ENCODE measurements at places on chromosomes 13 and 19.

- no peaks in the 10 kb centered on the region for H3K36me3 ChIP-seq
- no peak overlapping the region for H3K27ac ChIP-seq
- no peak overlapping the region for H3K4me3 ChIP-seq
These were observed 3.0 kb upstream of the PLIN4 start for GRCh38 chr19:4521170-4521887.

DNA sequence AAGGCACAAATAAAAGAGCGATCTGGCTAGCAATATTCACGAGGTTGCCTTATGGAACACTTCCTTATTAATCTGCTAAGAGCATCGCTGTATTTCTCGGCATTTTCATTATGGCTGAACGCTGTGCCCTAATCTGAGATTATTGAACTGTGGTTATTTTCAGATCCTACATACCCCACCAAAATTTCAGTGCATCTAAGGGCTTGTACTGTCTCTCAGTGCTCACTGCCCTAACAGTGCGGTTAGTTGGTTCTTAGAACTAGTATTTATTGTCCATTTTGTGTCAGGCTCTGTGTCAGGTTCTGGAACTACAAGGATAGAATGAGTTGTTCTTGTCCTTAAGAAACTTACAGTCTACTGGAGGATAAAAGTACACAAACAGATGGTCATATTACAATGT lies 51.6 kb downstream of the FLT3 start:
- H3K4me1 ChIP-seq, result peaks cover 7% of the 10 kb centered on the region
- H3K36me3 ChIP-seq, result no peaks in the 10 kb centered on the region
- no peak overlapping the region for H3K4me3 ChIP-seq
- no peak overlapping the region for H3K27ac ChIP-seq

DNA sequence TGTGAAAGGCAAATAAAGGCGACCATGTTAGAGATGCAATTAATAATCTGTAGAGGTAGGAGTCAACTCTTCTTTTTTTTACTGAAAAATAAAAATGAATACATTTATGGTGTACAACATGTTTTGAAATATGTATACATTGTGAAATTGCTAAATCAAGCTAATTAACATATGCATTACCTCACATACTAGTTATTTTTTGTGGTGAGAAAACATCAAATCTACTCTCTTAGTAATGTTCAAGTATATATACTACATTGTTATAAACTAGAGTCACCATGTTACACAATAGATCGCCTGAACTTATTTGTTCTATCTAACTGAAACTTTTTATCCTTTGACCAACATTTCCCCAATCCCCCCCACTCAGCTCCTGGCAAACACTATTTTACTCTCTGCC lies 143.2 kb downstream of the POU4F1 start:
- H3K4me3 ChIP-seq, result no peak overlapping the region
- H3K27ac ChIP-seq, result no peak overlapping the region
- no peaks in the 10 kb centered on the region for H3K27me3 ChIP-seq

DNA sequence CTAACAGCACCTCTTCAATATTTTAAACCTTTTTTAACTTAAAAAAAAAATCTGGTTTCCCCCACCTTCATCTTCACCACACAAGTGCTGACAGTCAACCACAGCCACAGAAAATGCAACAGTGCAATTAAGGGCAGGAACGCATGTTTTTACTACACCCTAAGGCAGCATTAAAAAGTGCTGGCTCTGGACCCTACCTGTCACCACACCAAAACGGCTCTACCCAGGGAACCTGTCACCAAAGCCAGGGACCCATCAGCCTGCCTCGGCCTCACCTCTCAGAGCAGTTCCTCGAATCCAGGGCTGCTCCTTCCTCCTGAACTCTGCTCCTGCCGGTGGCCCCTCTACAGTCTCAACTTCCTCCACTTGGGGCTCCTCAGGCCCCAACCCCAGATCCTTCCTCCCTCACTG lies 22.5 kb upstream of the SLC35E1 start:
- DNase-seq, result peak; percentile 71
- H3K36me3 ChIP-seq, result peaks cover 3% of the 10 kb centered on the region
- H3K27me3 ChIP-seq, result no peaks in the 10 kb centered on the region
- H3K4me1 ChIP-seq, result peaks cover 86% of the 10 kb centered on the region

DNA sequence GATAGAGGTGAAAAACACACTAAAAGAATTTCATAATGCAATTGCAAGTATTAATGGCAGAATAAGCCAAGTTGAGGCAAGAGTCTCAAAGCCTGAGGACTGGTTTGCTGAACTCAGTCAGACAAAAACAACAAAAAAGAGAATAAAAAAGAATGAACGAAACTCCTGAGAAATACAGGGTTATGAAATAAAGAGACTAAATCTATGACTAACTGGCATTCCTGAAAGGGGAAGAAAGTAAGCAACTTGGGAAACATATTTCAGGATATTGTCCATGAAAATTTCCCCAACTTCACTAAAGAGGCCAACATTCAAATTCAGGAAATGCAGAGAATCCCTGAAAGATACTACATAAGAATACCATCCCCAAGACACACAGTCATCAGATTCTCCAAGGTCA lies 47.8 kb downstream of the UBL3 start:
- DNase-seq, result no peak
- no peak overlapping the region for H3K4me3 ChIP-seq
- peaks cover 3% of the 10 kb centered on the region for H3K4me1 ChIP-seq
- no peaks in the 10 kb centered on the region for H3K36me3 ChIP-seq
- H3K27ac ChIP-seq, result no peak overlapping the region

- H3K4me3 ChIP-seq, result no peak overlapping the region
- H3K27me3 ChIP-seq, result no peaks in the 10 kb centered on the region
- peaks cover 18% of the 10 kb centered on the region for H3K4me1 ChIP-seq
- DNase-seq, result no peak
- H3K27ac ChIP-seq, result no peak overlapping the region
These were observed 120.6 kb downstream of the ESD start for GRCh38 chr13:46676378-46676725.

Measured in activated CD8-positive, alpha-beta T cell treated with anti-CD3 and anti-CD28 coated beads, Interleukin-2, amount 10 ng/mL, durations not matched to agents 7 days and 5 days (primary cell).